Endothelial cell of umbilical vein (primary cell): ENCODE measurements at places on chromosomes 3 and 15. TPM values are rescaled to one million over a fixed set of nuclear protein-coding genes. Genes with fewer than 3 reads are reported as not detected.

The SLC9A9 gene
- total RNA-seq = 1.3 and 1.5 TPM in 2 replicates

The GOLGA6L1 gene
- not detected in 2 replicates for total RNA-seq

The PPCDC gene
- total RNA-seq = 14.5 and 16.8 TPM in 2 replicates

The GPR171 gene
- total RNA-seq = not detected in 2 replicates

The STRIT1 gene
- not detected in 2 replicates for total RNA-seq

The TGM5 gene
- total RNA-seq = not detected in 2 replicates

The A4GNT gene
- total RNA-seq = not detected in 2 replicates

The BRK1 gene
- total RNA-seq = 123 and 133 TPM in 2 replicates

The AGTR1 gene
- total RNA-seq = not detected in 2 replicates

The MORC1 gene
- not detected in 2 replicates for total RNA-seq

The KCNMB2 gene
- not detected in 2 replicates for total RNA-seq

The CHP1 gene
- total RNA-seq = 84.4 and 96.2 TPM in 2 replicates

The CSPG5 gene
- 0.55 and 0.65 TPM in 2 replicates for total RNA-seq

The LHFPL4 gene
- not detected in 2 replicates for total RNA-seq

The SERINC4 gene
- total RNA-seq = 0.12 TPM in 1 of 2 replicates, not detected in the other

The FAM219B gene
- total RNA-seq = 57.0 and 73.0 TPM in 2 replicates

The ANKRD63 gene
- not detected in 2 replicates for total RNA-seq

The TMEM212 gene
- not detected in 2 replicates for total RNA-seq

The OR5K2 gene
- not detected in 2 replicates for total RNA-seq

The MUC20 gene
- total RNA-seq = 0.62 and 0.81 TPM in 2 replicates

The INKA1 gene
- total RNA-seq = 24.0 and 26.5 TPM in 2 replicates

The PP2D1 gene
- not detected in 2 replicates for total RNA-seq

The C2CD4B gene
- 28.4 and 31.7 TPM in 2 replicates for total RNA-seq

The CPB1 gene
- not detected in 2 replicates for total RNA-seq

The PFN2 gene
- 97.1 and 124 TPM in 2 replicates for total RNA-seq

The SPATA12 gene
- total RNA-seq = 0.14 TPM in 1 of 2 replicates, not detected in the other

The CHRM5 gene
- not detected in 2 replicates for total RNA-seq

The CHST13 gene
- total RNA-seq = not detected in 2 replicates

The MRAS gene
- 15.5 and 16.5 TPM in 2 replicates for total RNA-seq

The TUSC7 gene
- not detected in 2 replicates for total RNA-seq

The PLXNA1 gene
- total RNA-seq = 18.4 and 18.5 TPM in 2 replicates

The CLDN16 gene
- total RNA-seq = not detected in 2 replicates

The XIRP1 gene
- total RNA-seq = not detected in 2 replicates

The TRAIP gene
- 11.5 and 13.4 TPM in 2 replicates for total RNA-seq

The SLMAP gene
- 45.7 and 54.7 TPM in 2 replicates for total RNA-seq

The CCR3 gene
- not detected in 2 replicates for total RNA-seq

The SLC24A5 gene
- not detected in 2 replicates for total RNA-seq

The CADM2 gene
- not detected in 2 replicates for total RNA-seq

The TRH gene
- not detected in 2 replicates for total RNA-seq

The GOLGA8O gene
- 0.21 and 2.1 TPM in 2 replicates for total RNA-seq

The FEZF2 gene
- not detected in 2 replicates for total RNA-seq

The APOD gene
- 1.8 and 2.9 TPM in 2 replicates for total RNA-seq

The HYKK gene
- 2.1 and 2.7 TPM in 2 replicates for total RNA-seq

The TMEM158 gene
- 0.42 TPM in 2 replicates for total RNA-seq

The NDN gene
- 19.0 and 19.2 TPM in 2 replicates for total RNA-seq

The ITPKA gene
- 0.18 and 0.66 TPM in 2 replicates for total RNA-seq

The GPR149 gene
- not detected in 2 replicates for total RNA-seq

The CLRN1 gene
- not detected in 2 replicates for total RNA-seq

The CD80 gene
- total RNA-seq = not detected in 2 replicates

The SRGAP3 gene
- not detected in 2 replicates for total RNA-seq

The ASB14 gene
- total RNA-seq = not detected in 2 replicates

The FGF7 gene
- not detected in 2 replicates for total RNA-seq

The MST1R gene
- 0.93 and 1.5 TPM in 2 replicates for total RNA-seq
